ENCODE measurements at places on chromosomes 11 and 22. TPM values are rescaled to one million over a fixed set of nuclear protein-coding genes. Genes with fewer than 3 reads are reported as not detected.

MRGPRE gene
- 0.34 TPM for total RNA-seq

DNA sequence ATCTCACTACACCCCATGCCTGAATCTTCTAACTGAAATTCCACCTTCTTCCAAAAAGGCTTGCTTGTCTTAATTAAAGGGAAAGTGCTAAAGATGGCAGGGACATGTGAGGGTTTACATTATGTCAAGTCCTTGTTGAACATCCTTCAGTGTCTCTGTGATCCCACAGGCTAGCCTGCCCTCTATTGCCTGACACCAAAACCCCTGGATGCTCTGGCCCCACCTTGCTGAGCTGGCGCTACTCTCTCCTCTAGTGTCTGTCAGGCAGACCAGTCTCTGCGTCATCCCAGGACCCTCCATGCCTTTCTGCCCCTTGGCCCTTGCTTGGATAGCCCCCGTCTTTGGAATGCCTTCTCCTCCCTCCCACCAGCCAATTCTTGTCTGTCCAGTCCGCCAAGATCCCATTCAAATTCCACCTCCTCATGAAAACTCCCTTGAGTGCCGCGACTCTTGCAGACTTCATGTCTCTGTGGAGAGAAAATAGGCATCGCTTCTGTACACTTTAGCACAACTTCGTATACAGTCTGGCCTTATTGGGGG lies 69.3 kb downstream of the PKNOX2 start:
- no peak for DNase-seq

IFITM10 gene
- total RNA-seq: 0.18 TPM

GRCh38 chr11:70551351-70552166 lies 153.2 kb downstream of the CTTN start:
- DNase-seq: no peak

- DNase-seq: no peak
Measured at GRCh38 chr22:31241936-31242335, 29.8 kb downstream of the LIMK2 start.

- DNase-seq: no peak
Measured at GRCh38 chr11:71244116-71244810, 8.1 kb downstream of the SHANK2 start.

DNA sequence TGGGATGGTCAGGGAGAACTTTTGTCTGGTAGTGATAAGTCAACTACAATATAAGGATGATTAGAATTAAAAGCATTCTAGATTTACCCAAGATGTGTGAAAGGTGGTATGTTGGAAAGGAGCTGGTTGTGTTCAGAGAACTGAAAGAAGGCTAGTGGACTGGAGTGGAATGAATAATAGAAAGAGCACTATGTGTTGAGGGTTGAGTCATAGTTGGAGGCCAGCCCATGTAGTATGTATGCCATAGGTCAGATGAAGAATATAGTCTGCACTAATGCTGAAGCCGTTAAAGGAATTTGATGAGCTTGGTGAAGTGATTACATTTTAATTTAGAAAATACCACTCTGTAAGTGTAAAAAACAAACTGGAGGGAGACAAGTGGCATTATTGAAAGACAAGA lies 514.1 kb downstream of the CNTN5 start:
- no peak for DNase-seq

- peak; percentile 44 for DNase-seq
Measured at GRCh38 chr22:34798605-34799004, 267.4 kb upstream of the ISX start.

DNA sequence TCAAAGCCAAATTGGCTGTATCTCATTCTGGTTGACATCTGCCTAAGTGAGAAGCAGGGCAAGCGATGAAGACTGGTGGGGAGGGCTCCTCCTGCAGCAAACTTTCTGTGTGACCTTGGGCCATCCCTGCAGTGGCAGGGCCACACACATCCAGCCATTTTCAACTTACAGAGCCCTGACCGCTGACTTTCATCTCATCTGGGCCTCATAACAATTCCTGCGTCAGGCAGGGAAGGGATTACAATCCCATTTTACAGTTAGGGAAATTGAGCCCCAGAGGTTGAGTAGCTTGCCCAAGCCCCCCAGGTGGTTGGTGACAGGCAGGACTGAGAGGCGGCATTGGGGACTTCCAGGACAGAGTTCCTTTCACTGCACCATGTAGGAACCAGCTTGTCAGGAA lies 21.9 kb downstream of the TPBGL start:
- DNase-seq: no peak

DNA sequence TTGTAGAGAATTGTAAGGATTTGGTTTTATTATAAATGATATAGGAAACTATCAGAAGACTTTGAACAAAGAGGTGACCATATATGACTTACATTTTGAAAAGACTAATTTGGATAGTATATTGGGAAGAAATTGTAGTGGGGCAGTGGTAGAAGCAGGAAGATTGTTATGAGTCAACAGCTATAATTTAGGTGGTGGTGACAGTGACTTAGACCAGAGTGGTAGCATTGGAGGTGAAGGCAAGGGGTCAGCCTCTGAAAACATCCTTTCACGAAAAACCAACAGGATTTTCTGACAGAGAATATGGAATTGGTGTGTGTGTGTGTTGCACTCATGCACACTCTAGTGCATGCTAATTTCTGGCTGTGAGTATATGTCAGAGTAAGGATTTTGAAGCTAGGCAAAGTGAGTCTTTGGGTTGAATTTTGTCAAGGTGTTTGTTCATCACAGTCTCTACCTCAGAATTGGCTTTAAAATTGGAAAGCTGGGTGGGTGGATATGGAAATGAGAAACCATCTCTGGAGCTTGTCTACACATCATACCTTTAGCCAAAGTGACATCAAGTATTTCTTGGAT lies 8.2 kb upstream of the HBE1 start:
- no peak for DNase-seq

OR51Q1 gene
- not detected for total RNA-seq

DNA sequence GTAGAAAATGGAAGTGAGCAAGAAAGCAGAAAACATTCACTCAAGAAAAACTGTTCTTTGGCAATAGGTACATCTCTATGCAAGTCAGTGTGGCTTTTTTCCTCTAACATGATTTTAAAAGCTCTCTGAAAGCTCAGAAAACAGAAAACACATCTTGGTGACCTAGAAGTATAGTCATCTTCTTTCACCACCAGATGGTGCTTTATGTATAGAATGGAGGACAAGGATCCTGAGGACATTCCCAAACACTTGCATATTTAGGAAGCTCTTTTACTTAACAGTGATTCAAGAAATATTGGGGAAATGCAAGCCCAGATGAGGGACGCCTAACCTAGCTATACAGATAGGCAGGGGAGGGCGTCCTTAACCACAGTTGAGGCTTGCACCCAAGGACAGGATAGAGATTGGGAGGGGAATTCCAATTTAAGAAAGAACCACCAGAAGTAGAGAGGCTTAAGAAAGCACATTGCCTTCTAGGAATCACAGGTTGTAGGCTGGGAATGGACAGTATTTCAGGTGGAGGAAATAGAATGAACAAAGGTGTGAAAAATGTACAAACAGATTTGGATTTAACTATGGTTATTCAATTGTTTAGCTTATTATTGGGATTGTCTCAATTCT lies 13.8 kb upstream of the CCDC81 start:
- no peak for DNase-seq

GRCh38 chr11:113778111-113778910 lies 1.3 kb upstream of the CLDN25 start:
- DNase-seq: no peak

GRCh38 chr22:27128461-27129085 lies 471.2 kb downstream of the MIAT start:
- peak; percentile 36 for DNase-seq

DNA sequence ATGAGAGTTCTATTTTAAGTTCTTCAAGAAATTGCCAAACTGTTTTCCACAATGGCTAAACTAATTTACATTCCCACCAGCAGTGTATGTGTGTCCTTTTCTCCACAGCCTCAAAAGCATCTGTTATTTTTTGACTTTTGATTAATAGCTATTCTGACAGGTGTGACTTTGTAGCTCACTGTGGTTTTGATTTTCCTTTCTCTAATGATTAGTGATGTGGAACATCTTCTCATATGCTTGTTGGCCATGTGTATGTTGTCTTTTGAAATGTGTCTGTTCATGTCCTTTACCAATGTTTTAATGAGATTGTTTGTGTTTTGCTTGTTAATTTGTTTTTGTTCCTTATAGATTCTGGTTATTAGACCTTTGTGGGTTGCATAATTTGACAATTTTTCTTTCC lies 18.0 kb upstream of the RAB38 start:
- no peak for DNase-seq

- DNase-seq: peak; percentile 34
Measured at GRCh38 chr11:10809373-10810160, 841 bp upstream of the EIF4G2 start.

CALCA gene
- total RNA-seq: not detected

APOA4 gene
- not detected for total RNA-seq

DNA sequence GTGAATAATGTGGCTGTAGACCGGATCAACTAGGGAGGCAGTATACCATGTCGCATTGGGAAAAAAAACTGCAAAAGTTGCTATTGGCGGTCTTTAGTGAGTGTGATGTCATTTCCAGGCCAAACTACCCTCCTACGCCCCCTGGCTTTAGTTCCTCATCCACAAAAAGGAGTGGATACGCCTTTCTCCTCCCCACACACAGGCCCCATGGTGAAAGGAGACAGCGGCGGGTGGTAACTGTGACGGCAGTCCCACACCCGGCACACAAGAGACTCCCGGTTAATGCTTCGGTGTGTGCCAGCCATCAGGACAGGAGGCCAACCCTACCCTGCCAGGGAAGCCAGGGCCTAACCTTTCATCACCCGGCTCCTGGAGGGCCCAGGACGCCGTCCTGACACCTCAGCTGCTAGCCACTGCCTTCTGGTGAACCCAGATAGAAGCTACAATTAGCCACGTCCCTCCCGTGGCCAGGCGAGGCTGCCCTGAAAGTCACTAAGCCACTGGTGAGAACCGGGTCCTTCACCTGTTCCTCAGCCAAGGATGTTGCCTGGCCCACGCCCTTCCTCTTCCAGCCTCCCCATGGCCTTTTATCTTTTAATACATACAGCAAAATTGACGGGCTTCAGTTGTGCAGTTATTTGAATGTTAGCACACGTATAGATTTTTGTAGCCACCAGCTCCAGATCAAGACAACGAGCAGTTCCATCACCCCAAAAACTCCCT lies 10.8 kb downstream of the TP53I11 start:
- peak; percentile 40 for DNase-seq

GRCh38 chr11:126257144-126257543 lies 11.6 kb downstream of the SRPRA start:
- DNase-seq: no peak

DNA sequence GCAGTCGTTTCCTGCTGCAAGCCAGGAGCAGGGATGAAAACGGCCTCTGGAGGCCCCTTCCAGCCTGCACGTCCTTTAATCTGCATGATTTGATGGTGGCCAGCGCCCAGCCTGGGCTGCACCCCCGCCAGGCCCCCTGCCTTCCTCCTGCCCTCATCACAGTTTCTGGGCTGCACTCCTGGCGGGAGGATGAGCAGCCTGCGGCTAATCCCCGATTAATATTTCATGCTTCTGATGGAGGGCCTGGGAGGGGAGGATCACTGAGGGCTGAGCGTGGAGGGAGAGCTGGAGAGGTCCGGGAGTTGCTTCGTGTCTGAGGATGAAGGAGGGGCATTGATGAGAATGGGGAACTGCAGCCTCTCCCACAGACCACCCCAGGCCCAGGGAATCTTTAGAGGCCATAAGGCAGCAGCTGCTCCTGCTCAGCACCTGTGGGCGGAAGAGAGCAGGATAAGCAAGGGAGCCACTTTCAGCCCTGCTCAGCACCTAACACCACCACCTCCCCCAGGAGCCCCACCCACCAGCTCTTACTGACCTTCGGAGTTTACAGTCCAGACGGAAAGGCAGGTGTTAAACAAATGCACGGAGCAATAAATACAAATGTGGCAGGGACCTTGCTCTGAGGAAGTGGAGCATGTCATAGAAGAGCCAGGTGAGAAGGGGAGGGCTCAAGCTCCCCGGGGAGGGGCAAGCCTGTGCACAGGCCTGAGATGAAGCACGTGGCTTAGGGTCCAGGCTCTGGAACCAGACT lies 135.0 kb upstream of the NECTIN1 start:
- DNase-seq: no peak

DNA sequence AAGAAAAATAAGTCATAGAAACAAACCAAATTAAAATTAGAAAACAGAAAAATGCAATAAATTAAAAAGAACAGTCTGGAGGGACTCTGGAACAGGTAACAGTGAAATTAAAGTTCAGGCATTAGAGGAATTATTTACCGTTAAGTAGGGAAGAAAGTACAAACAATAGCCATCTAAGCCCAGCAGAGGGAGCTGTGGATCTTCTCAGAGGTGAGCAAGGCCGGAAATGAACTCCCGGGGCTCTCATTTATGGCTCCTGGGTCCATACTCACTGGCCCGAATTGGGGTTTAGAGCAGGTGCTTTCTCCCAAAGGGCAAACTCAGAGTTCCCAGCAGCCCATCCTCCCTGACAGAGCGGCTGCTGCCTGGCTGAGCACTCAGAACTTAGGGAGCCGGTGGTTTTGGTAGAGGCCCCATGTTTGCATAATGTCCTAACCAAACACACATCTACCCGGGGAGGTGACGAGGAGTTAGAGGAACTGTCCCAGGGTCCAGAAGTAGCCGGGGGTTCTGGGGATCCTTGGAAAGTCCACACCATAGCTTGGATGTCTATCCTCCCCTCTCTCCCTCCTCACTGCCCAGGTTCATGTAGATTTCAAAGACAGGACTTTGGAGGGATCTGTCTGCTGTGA lies 87.8 kb upstream of the VPREB1 start:
- peak; percentile 24 for DNase-seq

GRCh38 chr11:132658696-132659095 lies 873.6 kb downstream of the OPCML start:
- DNase-seq: no peak

DGCR6 gene
- 15.9 TPM for total RNA-seq

PNPLA3 gene
- not detected for total RNA-seq

DNA sequence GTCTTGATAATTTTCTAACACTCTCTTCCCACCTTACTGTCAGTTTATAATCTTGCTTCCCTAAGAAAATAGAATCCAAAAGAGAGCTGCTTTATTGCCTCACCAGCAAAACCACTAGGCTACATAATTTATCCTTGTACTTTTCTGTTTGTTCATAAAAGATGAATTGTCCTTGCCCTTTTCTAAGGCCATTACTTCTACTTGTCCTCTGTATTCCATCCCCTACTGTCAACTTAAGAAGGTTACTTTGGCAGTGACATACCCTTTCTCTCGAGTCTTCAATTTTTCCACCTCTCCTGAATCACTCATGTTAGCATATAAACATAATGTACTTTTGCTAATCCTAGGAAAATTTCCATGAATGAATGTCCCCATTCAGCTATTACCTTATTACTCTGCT lies 18.0 kb downstream of the BIRC2 start:
- no peak for DNase-seq

- DNase-seq: no peak
Measured at GRCh38 chr22:36940676-36941075, 27.2 kb downstream of the CSF2RB start.

PRG3 gene
- total RNA-seq: not detected

RAG1 gene
- total RNA-seq: 1.3 TPM

GRCh38 chr11:126969865-126970479 lies 30.6 kb downstream of the KIRREL3 start:
- DNase-seq: no peak

SLCO2B1 gene
- total RNA-seq: 16.1 TPM

GRCh38 chr22:39292561-39293074 lies 26.8 kb downstream of the RPL3 start:
- peak; percentile 90 for DNase-seq

OR4D5 gene
- not detected for total RNA-seq

- DNase-seq: no peak
Measured at GRCh38 chr22:16967453-16968217, 40.4 kb downstream of the GAB4 start.
